ENCODE measurements at places on chromosomes 2 and 18. TPM values are rescaled to one million over a fixed set of nuclear protein-coding genes. Genes with fewer than 3 reads are reported as not detected.

The IL37 gene
- not detected for total RNA-seq

The MBP gene
- 60.2 TPM for total RNA-seq

The HOXD11 gene
- not detected for total RNA-seq

The SLC8A1 gene
- total RNA-seq: 3.4 TPM

The GLI2 gene
- 0.14 TPM for total RNA-seq

The TUBA3E gene
- not detected for total RNA-seq

The SNTG2 gene
- 0.14 TPM for total RNA-seq

The GREB1L gene
- not detected for total RNA-seq

The GAREM1 gene
- not detected for total RNA-seq

The GDF7 gene
- 0.26 TPM for total RNA-seq

The TNFRSF11A gene
- 16.4 TPM for total RNA-seq

The TGFA gene
- total RNA-seq: not detected

The ATOH8 gene
- not detected for total RNA-seq

The ANKRD44 gene
- 130 TPM for total RNA-seq

The ANKRD12 gene
- 60.8 TPM for total RNA-seq

The CRYGC gene
- total RNA-seq: not detected

The RAB27B gene
- 0.45 TPM for total RNA-seq

The SUCLG1 gene
- 71.9 TPM for total RNA-seq

The TLX2 gene
- total RNA-seq: 0.54 TPM

The PCBP1 gene
- total RNA-seq: 447 TPM

The LBH gene
- total RNA-seq: 176 TPM

The GPBAR1 gene
- 0.68 TPM for total RNA-seq

The AP1S3 gene
- total RNA-seq: 17.4 TPM

The LCT gene
- total RNA-seq: 0.31 TPM

The OSBPL1A gene
- total RNA-seq: 3.1 TPM

The KIF5C gene
- total RNA-seq: 16.9 TPM

The ST6GAL2 gene
- total RNA-seq: not detected

The CIB4 gene
- not detected for total RNA-seq

The CHRND gene
- total RNA-seq: not detected

The SERPINB12 gene
- total RNA-seq: not detected

The CCL20 gene
- total RNA-seq: 4.4 TPM

The DYNAP gene
- total RNA-seq: not detected

The SLC5A7 gene
- total RNA-seq: not detected

The DSG1 gene
- total RNA-seq: not detected

The FTCDNL1 gene
- total RNA-seq: 2.1 TPM

The AQP12A gene
- total RNA-seq: not detected

The FAM110C gene
- 0.47 TPM for total RNA-seq

Data from activated CD4-positive, alpha-beta T cell treated with anti-CD3 and anti-CD28 coated beads, Interleukin-2, amount 10 ng/mL, durations not matched to agents 24 days and 14 days (primary cell).